ENCODE measurements at places on chromosomes 4 and X.
A peak's percentile ranks its signal among the peaks of the same experiment; 100 is the strongest.

- DNase-seq = no peak
Measured at GRCh38 chr4:74397748-74398426, 32.9 kb downstream of the EREG start.

DNA sequence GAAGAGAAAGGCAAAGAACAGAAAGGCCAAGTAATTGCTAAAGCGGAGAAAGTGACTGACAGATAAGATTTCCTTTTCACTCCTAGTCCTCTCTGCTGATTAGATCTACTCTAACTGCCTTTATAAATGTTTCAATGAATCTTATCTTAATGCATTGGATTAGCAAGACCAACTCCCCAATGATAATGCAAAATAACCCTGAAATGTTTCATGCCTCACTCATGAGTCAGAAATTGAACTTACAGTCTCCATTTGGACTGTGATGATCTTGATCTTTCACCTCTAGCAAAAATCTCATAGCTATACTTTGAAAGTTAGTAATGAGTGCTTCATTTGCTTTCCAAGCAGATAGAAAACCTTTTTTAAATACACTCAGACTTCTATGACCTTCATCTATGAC lies 26.5 kb downstream of the SLC10A7 start:
- DNase-seq = no peak

- DNase-seq = no peak
Measured at GRCh38 chrX:44915361-44915868, 42.4 kb downstream of the KDM6A start.

GRCh38 chrX:103518571-103518970 lies 718 bp downstream of the RAB40A start:
- no peak for DNase-seq

GRCh38 chr4:83389756-83390505 lies 55.3 kb upstream of the HPSE start:
- DNase-seq = no peak

GRCh38 chr4:94848326-94848725 lies 90.6 kb downstream of the BMPR1B start:
- DNase-seq = no peak

DNA sequence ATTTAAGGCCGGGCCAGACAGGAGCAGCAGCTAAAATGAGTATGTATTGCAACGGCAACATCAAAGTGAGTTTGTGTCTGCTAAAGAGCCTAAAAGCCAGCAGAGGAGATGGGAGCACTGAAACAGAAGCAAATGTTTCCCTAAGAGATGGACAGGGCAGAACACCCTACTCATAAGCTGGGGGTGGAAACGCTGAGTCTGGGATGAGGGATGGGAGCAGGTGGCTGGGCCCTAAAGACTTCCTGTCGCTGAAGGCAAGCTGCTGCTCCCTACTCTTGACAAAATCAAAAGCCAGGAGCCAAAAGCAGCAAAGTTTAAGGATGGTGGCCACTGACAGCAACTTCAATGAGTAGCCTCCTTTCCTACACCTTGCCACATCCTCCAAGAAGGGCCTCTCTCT lies 40.6 kb upstream of the NAP1L5 start:
- DNase-seq = peak; percentile 50

DNA sequence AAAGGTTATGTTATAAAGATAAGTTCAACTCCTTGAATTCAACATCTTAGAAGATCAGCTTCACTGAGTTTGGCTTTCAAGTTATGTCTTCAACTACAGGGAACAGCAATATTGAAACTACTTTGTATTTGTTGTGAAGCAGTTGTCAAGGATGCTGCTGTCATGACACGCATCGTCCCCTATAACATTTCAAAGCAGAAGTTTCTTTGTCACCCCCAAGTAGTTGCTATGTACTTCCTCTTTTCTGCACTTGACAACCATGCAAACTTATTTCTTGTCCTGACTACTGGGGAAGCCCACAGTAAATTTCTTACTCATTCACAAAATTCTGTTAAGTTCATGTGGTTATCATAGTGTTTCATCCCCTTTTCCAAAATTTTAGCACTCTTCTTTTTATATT lies 14.3 kb downstream of the ANTXR2 start:
- DNase-seq = no peak

GRCh38 chr4:77044461-77045150 lies 31.2 kb downstream of the CCNI start:
- DNase-seq = peak; percentile 55

DNA sequence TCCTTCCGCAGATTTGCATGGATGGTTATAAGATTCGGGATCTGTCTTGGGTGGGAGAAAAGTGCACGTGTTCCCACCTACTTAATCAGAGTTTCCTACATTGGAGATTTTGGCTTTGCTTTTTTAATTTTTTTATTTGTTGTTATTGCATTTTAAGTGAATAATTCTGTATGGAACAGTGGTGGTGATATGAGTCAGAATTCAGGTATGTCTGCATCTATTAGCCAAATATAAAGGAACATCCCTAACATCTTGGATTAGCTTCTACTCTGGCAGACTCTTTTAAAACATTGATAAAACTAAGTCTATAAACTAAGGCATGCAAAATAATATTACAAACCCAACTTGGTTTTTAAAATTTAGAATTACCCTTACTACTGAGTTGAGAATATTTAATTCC lies 659.8 kb upstream of the EPHA5 start:
- DNase-seq = no peak

DNA sequence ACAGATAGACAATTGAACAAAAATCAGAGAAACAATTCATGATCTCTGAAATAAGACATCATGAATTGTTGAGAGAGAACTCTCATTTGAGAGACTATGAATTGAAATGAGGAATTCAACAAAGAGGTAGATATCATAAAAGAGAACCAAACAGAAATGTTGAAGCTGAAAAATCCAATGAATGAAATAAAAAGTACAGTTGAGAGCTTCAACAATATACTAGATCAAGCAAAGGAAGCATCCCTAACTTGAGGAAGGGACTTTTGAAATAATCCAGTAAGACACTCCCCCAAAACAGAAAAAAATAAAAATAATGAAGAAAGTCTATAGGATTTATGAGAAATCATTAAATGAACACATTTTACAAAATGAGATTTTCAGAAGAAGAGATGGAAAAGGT lies 310.0 kb upstream of the PCDH10 start:
- DNase-seq = no peak

DNA sequence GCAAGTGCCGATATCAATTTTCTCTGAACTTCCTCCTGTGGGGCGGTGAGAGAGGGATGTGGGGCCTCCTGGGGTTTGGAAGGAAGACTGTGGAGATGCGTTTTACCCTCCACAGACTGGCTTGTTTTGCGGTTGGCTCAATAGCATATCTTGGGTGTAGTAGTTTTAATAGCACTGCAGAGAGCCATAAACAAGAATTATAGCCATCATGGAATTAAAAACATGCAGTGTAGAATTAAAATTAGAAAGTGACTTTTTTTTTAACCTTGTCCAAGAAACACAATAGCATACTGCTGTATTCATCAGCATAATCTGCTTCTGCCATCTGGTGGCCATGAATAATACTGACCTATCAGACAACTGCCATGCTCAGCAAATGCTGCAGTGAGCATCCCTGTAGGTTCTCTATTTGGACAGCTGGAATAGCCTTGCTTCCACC lies 47.3 kb upstream of the SCML1 start:
- peak; percentile 65 for DNase-seq

GRCh38 chr4:89303177-89303576 lies 4.4 kb downstream of the GPRIN3 start:
- peak; percentile 88 for DNase-seq

- no peak for DNase-seq
Measured at GRCh38 chr4:26941951-26942350, 81.3 kb downstream of the STIM2 start.

GRCh38 chr4:148094149-148094548 lies 348.1 kb downstream of the NR3C2 start:
- peak; percentile 16 for DNase-seq

DNA sequence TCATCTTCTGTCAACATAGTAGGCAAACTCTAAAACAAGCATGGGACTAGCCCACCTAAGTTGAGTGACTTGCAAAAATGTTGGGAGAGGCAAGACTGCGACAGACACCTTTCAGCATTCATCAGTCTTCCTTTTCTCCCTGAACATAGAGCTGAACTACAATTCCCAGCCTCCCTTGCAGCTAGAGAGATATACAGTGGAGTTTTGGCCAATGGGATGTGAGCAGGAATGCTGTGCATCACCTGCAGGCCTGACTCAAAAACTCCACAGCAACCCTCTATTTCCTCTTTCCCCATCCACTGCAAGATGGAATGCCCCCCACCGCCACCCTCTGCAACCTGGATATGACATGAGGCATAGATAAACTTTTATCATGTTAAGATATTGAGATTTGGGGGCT lies 66.5 kb downstream of the PDHA1 start:
- no peak for DNase-seq

DNA sequence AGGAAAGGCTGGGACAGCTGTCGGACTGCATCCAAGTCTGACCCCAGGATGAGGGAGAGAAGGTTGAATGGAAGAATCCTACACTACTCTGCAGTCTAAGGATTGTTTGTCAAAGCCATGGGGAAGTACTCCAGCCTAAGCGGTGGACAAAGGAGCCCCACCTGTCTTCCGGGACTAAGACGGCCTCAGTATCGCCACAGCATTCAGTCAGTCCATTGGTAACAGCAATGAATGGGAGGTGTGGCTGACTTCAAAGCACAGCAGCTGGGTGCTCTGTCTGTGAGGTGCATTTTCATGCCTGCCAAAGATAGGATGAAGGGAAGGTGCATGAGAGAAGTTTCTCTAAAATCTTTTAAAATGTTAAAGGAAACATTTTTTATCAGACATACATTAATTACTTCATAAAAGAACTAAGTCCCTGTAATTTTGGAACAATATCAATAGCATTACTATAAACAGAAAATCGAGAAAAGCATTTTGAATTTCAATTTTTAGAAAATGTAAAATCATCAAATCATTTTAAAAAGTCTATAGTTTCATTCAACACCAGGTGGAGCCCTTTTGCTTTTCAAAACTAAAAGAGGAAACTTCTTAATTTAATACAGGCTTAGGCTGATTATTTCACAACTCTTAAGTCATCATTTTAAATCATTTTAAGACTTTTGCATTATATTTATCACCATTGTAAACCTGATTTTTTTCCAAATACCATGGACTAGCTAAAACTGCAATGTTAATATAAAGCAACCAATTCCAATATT lies 27.6 kb upstream of the INTU start:
- peak; percentile 26 for DNase-seq

- no peak for DNase-seq
Measured at GRCh38 chr4:105108971-105109370, 37.7 kb upstream of the TET2 start.

DNA sequence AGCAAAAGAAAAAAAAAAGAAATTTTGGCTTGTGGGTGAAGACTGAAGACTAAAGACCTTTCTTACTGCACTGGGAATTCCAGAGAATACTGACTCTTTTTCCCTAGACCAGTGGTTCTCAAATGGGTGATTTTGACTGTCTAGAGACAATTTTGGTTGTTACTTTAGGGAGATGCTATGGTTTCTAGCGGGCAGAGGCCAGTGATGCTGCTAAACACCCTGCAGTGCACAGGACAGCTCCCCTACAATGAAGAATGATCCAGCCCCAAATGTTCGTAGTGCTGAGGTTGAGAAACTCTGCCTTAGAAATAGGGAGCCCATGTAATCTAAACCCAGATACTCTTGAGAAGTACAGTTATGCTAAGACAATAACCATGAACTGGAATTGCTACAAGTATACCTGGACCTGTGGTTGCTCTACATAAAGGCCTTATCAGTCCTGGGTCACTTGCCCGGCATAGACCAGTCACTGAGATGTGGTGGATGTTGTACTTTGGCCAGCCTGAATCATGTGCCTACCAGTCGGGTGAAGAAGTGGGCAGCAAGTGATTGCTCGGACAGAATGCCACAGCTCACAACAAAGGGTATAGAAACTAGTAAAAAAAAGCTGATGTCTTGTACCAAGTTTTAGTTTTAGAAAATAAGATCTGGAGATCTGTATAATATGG lies 16.0 kb downstream of the ARHGAP10 start:
- no peak for DNase-seq

- no peak for DNase-seq
Measured at GRCh38 chr4:55763996-55764395, 55.6 kb upstream of the EXOC1L start.

DNA sequence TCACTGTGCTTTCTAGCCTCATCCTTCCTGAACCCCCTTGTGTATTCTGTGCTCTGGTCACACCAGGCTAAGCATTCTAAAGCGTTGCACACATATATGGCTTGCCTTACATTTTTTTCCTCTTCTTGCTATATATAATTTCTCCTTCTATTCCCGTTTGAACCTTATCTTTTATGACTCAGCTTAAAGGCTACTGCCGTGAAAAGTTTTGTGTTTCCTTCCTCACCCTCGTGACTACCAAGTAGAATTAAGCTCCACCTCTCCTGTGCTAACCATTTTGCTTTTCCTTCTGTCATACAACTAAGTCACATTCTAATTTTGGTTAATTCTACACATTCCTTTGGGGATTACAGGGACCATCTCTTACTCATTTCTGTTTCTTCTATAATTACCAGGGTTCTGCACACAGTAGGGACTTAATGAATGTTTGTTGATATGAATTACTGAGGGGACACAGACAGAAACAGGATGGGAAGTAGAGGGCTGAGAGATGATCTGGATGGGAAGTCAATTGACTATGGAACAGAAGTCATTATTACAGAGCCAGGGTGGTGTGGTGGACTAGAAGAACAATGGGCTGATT lies 67.1 kb downstream of the DOCK11 start:
- no peak for DNase-seq

DNA sequence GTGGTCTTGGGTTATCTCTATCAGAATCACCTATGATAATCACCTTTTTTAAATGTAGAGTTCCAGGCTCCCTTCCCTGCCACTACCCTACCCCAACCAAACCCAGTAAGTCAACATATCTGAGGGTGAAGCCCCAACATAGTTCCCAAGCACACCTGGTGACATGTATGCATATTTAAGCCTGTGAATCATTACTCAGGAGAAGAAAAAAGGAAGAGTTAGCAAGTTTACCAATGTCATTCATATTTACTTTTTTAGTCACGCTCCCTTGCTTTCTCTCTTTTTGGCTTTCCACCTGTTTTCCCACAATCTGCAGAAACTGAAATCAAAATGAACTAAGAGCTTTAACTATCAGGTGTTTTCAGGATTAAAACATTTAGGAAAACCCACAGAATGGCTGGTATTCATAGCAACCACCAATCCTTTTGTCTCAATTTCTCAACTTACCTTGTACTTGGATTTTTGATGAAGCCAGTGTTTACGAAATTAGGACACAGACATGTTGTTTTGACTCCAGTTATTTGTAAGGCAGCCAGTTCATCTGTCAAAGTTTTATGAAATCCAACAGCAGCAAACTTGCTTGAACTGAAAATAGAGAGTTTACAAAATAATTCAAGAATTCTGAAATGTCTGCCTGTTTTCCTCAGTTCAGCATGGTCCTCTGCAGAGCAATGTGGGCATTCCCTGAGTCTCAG lies 34.0 kb downstream of the HSD17B11 start:
- no peak for DNase-seq

All from cerebellar cortex (tissue), 1 donor.